ENCODE measurements at places on chromosomes 2 and 18.

- DNase-seq: no peak
These were observed 115.1 kb downstream of the CAPN13 start for GRCh38 chr2:30691948-30692828.

DNA sequence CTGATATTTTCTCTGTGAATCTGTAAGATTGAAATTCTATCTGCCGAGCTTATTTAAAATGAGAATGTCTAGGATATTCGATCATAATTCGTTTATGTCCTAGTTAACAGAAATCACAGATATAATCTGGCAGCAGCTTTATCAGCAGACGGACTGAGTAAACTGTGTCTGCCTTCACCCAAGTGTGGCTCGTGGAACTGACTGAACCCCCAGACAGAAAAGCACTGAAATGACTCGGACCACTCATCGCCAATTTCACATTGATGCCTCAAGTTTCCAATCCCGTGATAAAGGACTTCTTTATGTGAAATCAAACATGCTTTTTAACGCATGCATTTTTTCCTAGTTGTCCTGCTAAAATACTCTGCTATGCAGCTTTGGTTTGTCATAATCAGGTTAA, 15.9 kb downstream of the TNFRSF11A start:
- no peak for DNase-seq

GRCh38 chr2:39632876-39633275, 32.8 kb upstream of the TMEM178A start:
- no peak for DNase-seq

- DNase-seq: no peak
These were observed 154.5 kb upstream of the LRRTM1 start for GRCh38 chr2:80459028-80459427.

GRCh38 chr18:57956491-57956890, 87.5 kb upstream of the NEDD4L start:
- no peak for DNase-seq

- DNase-seq: no peak
These were observed 25.9 kb downstream of the IL37 start for GRCh38 chr2:112936927-112937232.

DNA sequence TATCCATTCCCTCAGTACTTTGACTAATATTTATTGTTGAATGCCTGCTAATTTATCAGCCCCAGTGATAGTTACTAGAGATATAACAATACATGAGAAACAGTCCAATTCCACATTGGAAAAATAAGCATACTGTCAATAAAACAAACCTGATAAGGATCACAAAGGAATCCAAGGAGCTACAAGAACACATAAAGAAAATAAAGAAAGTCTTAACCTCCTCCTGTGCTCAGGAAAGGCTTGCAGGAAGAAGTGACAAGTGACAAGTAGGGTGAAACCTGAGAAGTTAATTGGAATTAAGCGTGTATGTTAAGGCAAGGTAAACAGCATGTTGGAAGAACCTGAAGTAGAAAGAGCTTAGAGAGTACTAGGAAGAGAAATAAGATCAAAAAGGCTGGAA, 20.3 kb upstream of the ASNSD1 start:
- DNase-seq: no peak

DNA sequence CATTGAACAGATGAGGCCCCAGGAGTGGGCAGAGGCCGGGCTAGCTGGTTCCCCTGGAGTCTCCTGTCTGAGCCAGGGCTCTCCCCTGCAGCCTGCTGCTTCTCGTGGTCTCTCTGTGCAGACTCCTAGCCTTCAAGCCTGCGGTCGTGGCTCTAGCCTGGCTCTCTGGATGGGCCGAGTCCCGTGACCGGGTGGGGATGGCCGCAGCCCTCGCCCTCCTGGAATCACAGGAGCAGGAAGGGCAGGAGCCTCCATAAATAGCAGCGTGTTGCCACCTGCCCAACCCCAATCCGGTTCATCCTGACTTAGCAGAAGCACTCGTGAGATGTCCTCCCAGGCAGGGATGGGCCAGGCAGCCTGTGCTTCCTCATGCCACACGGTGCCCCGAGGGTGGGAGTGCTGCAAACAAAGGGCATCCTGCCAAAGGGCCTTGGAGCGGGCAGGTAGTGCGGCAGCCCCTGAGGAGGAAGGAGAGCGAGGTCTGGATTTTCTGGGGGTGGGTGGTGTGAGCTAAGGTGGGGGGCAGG, 43.9 kb downstream of the FOSL2 start:
- DNase-seq: no peak

DNA sequence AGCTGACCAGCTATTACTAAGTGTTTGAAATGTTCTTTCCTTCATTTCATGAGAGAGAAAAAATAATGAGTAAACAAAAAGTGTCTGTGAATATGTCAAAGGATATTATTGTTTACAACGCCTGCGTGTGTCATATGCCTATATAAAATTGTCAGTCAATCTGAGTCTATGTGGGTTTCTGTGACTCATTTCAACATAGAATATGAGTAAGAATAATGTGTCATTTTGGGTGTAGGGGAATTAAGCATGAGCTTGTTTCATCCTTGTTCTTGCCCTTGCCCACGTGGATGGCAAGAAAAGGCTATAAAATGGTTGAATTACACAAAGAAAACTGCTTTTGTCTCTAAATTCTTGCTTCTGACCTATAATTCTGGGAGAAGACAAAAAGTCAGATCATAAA, 466.0 kb downstream of the PTH2R start:
- no peak for DNase-seq

DNA sequence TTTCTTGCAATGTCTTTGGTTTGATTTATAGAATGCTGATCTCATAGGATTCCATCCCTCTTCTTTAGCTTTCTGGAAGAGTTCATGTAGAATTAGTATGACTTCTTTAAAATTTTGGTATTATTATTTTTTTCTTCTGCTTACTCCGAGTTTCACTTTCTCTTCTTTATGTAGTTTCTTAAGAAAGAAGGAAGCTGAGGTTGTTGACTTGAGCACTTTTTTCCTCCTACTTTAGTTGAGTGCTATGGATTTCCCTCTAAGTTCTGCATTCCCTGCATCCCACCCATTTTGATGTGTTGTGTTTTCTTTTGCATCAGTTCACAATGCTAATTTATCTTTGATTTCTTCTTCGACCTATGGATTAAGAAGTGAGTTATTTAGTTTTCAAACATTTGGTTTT, 78.9 kb upstream of the SPRED2 start:
- DNase-seq: no peak

DNA sequence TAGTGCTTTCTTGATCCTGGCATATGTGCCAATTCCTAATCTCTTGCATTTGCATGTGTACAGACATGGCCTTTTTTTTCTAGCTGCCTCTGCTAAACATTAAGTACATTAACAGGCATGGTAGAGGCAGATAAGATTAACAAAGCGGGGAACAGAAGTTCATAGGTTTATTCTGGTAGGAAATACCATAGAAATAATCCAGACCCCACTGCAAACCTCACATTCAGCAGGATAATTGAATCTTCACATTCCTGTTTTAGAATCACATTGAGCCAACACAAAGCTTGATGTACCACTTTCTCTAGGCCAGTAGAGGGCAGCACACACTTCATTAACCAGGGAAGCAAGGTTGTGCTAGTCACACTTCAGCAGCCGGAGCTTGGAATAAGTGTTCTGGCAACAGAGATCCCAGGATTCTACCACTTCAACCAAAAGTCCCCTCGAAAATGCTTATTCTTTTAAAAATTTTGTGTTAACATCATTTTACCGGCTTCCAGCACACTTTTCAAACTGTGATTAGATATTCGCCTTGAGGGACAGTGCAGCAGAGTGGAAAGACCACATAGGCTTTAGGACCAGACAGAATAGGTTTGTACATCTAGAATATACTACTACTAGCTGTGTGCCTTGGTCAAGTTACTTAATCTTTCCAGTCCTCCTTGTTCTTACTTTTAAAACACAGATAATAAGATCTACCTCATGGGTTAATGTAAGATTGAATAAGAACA, 420.2 kb upstream of the CHST9 start:
- no peak for DNase-seq

DNA sequence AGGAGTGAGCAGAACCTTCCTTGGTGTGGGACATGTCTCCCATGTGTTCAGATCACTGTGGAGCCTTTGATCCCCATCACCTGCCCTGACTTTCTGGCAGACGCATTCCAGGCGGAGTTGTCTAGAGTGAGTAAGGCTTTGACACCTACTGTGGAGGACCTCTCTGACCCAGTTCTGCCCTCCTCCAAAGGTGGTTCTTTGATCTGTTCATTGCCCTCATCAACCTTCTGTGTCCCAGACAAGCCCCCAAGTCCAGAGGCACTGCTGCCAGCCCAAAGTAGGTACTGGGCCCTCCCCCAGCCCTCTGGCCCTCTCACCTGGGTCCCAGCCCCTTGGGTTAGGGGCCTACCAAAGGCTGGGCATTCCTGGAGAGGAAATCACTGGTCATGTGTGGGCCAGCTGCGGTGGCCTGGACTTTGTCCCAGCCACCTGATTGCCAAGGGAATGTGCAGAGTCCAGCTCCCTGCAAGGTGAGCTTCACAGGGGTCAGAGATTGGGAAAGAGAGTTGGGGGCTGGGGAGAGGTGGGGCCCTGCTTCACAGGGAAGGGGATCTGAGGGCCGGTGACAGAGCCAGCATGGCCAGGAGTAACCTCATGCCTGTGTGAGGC, 12.1 kb upstream of the FAHD2A start:
- DNase-seq: no peak

- DNase-seq: no peak
These were observed 45.5 kb downstream of the ZFP36L2 start for GRCh38 chr2:43180897-43181296.

- no peak for DNase-seq
These were observed 166.7 kb upstream of the ZNF521 start for GRCh38 chr18:25518716-25519053.

DNA sequence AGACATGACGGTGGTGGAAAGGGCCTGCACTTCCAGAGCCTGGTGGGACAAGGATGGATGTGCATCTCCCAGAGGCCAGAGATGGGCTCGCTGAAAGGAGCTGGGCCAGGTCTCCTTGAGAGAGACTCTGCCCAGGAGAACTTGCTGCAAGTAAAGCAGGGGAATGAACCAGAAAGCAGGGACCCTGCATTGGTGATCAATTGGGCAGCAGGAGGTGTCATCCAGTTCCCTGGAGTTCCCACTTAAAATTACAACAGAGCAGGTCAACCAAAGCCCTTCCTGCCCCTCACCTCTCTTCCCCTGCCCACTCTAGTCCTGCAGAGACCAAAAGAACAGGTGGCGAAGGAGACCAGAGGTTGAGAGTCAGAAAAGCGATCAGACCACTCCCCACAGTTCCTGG, 69.7 kb upstream of the CAB39 start:
- no peak for DNase-seq

- no peak for DNase-seq
These were observed 282.7 kb downstream of the AGAP1 start for GRCh38 chr2:235776531-235776930.

DNA sequence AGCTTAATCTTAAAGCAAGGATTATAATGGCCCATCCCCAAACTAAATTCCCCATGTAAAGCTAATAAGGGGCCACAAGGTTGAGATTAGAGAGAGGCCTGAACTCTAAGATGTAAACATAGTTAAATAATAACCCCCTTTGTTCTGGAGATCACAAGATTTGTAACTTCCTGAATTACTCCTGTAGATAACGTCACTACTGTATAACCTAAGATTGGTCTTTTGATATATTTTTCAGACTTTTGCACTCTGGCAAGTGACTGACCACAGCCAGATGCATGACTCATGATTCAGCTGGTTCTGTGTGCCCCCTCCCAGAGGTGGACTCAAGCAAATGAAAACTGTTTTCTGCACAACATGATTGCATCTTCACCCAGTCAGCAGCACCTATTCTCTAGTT, 686.0 kb upstream of the DDX18 start:
- no peak for DNase-seq

- DNase-seq: no peak
These were observed 24.3 kb downstream of the NCK2 start for GRCh38 chr2:105768961-105769452.

- no peak for DNase-seq
These were observed 262.0 kb downstream of the AFF3 start for GRCh38 chr2:99880148-99880963.

DNA sequence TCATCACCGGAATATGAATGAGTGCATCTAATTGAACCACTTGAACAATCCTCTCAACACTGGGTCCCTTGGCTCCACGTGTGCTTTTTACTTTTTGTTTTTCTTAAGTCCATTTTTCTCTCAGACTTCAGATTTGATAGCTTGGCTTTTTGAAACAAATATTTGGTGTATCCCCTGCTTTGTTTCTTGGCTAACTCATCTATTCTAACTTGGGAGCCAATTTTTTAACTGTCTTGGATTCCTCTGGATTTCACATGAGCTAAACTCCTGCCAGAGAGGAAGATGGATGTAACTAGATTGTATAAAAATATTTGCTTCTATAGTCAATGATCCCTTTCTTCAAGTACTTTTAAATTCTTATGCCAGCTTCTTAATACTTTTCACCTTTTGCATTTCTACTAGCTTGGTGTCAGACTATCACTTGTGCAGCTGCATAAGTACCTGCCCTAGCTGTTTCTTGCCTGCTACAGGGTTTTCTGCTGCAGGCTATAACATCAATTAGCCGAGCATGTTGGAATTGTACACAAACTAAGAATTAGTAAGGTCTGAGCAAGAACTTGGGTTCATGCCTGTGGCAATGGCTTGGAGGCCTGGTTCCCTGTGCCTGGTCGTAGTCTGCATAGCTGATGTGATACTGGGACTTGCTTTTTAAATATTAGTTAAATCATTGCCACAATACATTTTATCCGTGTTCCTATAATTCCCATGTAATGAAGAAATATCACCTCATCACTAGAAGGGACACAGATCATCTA, 281.5 kb downstream of the EN1 start:
- no peak for DNase-seq

- no peak for DNase-seq
These were observed 153.5 kb downstream of the PXDN start for GRCh38 chr2:1590596-1591460.

- peak; percentile 14 for DNase-seq
These were observed 207.5 kb downstream of the SPP2 start for GRCh38 chr2:234257859-234258561.

DNA sequence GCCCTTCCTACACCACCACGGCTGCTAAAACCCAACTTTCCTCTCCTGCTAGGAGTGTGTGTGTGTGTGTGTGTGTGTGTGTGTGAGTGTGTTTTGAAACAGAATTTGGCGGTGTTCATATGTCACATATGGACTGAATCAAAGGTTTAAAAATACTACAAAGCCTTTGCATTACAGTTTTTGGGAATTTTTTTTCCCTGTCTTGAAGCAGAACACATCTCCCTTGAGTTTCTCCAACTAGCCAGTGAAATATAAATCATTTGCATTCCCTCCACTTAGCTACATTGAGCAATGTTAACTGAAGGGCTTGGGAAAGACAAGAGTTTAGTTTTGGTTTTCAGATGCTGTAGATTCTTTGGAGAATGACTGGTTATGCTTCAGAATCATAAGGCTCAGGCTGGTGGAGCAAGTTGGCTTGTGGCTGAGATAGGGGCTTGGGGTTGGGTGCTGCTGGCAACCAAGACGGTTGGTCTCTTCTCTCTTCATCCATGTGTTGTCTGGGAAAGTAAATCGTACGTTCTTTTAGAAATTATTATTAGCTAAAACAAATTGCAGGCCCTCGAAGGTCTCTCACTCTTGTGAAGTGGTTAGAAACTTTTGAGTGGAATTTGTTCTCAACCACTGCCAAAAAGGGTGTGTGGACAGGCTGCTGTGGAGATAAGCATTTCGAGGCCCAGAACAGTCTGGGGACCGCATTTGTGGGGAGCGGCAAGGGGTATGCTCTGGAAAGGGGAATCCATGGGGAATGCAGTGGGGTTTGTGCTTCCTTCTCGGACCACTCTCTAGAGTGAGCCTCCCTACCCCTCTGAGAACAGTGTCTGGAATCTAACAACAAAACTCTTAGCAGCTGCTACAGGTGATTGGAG, 1.4 kb downstream of the NRP2 start:
- DNase-seq: no peak
